HS-5 (cell line): ENCODE measurements at places on chromosomes 4 and X.

DNA sequence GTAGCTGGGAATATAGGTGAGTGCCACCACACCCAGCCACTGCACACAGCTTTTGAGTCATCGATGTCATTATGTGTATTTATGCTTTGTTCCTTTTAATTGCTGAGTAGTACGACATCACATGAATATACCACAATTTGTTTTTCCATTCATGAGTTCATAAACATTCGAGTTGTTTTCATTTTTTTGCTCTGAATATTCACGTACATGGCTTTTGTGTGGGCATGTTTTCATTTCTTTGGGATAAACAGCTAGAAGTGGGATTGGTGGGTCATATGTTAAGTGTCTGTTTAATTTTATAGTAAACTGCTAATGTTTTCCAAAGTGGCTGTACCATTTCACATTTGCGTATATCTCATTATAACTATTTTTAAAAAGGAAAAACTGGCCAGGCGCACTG, 45.1 kb upstream of the KDR start:
- no peak for DNase-seq

GRCh38 chr4:73434311-73434710, 1.7 kb upstream of the AFP start:
- no peak for DNase-seq

GRCh38 chr4:97987019-97987648, 156.1 kb downstream of the STPG2 start:
- no peak for DNase-seq

GRCh38 chr4:188941524-188942119, 802.4 kb downstream of the TRIML1 start:
- peak; percentile 97 for DNase-seq

DNA sequence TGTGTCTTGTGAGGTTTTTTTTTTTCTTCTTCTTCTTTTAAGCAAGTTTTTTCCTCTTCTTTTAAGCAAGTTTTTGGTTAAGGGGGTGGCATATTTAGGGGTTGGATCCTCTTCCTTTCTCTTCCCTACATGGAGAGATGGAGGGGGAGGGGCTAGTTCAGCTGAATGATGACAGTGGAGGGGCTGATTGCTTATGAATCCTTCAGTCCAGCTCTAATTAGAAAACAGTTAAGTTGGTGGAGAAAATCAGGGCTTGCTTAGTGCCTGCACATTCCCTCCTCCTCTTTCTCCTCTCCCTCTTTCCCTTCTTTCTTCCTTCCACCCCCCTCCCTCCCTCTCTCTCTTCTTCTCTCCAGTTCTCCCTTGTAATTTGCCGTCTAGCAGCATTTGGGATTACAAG, 4.4 kb upstream of the HAND2 start:
- no peak for DNase-seq

- DNase-seq = no peak
Observed at GRCh38 chr4:122170775-122171174, 18.6 kb downstream of the BLTP1 start.

- no peak for DNase-seq
Observed at GRCh38 chrX:128518508-128518907, 466.3 kb upstream of the ACTRT1 start.

- DNase-seq = no peak
Observed at GRCh38 chrX:132481449-132481848, 7.4 kb downstream of the MBNL3 start.

DNA sequence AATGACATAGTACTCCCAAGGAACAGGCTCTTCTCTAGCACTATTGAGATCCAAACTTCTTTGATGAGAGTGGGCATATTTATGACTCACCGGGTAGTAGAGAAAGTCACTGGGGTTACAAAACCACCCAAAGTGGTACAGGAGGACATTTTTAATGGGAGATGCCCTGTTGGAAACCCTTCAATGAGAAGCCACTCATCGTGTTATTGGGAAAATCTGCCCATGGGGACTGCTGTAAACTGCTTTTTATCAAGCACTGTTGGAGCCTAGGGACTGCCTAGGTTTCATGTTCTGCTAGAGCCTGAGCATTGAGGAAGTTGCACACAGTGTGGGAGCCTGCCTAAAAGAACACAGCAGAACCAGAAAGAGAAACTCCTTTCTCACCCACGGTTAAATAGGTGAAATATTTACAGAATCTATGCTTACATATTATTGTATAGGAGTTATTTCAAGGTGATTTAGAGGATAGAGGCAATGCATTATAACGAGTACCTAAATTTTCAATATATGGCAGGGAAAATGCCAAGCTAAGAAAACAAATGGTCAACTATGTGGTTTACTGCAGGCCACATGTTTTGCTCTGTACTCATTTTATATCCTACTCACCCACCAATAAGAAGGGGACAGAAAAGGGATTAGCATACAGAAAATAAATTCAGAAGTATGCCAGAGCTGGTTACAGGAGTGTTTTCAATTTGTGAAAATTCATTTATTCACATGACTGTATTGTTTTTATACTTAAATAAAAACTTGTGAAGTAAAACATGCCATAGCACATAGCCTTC, 559.1 kb downstream of the FSTL5 start:
- no peak for DNase-seq

- DNase-seq = no peak
Observed at GRCh38 chr4:163385466-163385865, 41.8 kb downstream of the NPY5R start.

DNA sequence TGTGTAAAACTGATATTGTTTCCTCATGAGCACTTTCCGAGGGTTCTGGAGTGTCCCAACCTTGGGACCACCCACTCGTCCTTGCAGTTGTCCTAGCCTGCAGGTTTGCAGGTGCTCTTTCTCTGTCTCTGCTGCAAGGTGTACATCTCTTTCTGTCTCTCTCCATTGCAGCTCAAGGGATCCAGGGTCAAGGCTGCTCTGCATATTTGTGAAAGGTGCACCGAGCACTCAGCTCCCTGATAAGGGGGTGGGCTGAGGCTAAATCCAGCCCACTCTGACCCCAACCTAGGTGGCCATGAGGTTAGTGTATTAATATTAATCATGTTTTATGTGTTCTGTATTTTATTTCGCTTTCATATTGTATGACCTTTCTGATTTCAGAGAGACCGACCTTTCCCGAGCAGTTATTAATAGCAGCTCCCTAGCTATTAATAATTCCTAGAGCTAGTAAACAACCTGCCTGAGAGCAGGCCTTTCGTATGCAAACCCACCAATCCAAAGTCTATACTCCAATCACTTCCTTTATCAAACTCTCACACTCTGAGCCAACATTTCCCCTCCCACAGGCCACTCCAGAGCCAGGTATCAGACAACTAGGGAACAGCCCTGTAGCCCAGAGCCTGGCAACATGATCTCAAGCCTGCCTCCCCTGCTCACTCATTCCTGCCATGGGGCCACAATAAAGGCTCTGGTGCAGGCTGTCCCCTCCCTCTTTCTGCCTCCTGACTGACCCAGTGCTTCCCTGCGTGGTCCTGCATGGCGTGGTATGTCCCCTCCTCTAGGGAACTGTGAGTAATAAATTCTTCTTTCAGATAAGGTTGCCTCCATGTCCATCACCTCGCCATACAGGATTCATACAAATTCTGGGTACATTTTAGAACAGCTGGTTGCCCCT, 73.9 kb downstream of the SLC2A9 start:
- no peak for DNase-seq

- DNase-seq = no peak
Observed at GRCh38 chr4:189088780-189089179, 851.9 kb upstream of the FRG1 start.

DNA sequence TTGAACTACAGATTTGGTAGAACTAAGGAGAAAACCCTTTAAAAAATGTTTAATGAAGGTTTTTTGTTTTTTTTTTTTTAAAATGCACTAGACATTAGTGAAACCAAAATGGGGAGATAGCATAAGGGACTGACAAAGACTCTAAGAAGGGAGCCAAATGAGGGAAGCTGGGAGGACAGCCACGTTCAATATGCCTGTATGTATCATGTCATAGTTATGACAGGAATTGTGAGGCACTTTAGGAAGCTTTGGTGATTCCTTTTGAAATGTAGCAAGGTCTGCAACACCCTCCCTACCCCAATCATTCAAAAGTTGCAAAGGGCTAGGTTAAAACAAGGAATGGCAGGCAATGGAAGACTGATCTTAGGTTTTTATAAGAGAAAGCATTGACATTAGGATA, 526.0 kb downstream of the TLL1 start:
- DNase-seq = no peak

- no peak for DNase-seq
Observed at GRCh38 chr4:186204686-186205085, 13.3 kb downstream of the CYP4V2 start.

GRCh38 chrX:50747471-50747900, 66.5 kb downstream of the SHROOM4 start:
- no peak for DNase-seq

DNA sequence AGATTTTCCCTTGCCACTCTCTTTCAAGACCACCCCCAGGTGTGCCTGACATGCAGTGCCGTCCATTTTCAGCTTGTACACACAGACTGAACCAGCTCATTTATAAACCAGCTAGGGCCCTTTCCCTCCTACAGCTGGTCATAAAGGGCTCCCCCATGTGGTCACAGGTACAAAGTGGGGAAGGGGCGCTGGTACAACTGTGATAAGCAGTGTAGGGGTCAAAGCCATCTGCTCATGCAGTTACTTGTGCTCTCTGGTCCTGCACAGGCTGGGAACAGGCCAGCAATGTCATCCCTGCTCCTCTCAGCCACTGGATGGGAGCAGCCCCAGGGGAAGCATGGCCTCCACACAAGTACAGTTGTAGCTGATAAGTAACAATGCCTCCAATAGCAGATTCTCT, 20.6 kb downstream of the GABRQ start:
- DNase-seq = no peak

GRCh38 chr4:175351473-175351872, 433.3 kb downstream of the ADAM29 start:
- DNase-seq = no peak

GRCh38 chr4:152613841-152614721, 65.7 kb downstream of the TMEM154 start:
- DNase-seq = no peak

DNA sequence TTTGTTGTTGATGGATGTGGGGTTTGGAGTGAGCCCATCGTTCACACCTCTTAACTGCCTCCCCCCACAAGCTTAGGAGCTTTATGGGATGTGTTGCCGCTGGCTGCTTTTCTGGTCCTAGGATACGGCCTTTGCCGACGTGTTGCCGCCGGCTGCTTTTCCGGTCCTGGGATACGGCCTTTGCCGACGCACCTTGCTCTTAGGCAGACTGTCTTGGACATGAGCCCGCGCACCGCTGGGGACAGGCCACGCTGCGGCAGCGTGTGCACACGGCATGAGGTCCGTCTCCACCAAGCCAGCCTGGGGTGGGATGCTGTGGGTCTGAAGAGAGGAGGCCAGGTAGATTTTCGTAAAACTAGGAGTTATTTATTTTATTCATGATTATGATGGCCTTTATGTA, 14.2 kb downstream of the RGS12 start:
- DNase-seq = no peak

DNA sequence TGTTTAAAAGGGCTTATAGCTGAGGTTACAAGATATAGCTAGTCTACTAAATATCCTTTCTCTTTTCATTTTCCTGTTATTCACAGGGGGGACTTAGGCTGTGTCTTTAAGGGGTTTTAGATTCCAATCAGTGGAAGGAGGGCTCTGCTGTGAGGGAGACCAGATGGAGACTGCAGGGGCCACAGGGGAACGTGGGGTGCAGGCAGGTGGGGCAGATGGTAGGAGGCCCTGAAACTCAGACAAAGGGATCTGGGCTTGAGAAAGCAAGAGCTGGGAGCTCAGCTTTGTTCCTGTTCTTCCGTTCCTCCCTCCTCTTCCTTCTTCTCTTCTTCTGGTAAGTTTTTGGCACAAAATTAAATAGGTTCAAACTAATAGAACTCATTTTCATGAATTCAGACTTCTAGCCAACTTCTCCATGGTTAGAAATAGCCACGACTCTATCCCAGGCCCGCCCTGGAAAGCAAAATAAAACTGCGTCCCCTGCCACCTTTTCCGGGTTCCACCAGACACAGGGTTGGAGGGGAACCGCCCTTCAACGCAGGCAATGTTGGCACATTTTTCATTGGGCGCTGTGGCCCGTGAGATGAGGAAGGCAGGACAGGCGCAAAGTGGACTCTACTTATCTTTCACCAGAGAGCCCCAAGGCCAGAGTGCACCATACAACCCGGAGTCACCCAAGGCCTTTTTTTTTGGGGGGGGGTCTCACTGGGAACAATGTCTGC, 3.5 kb upstream of the TMSB4X start:
- DNase-seq = no peak

DNA sequence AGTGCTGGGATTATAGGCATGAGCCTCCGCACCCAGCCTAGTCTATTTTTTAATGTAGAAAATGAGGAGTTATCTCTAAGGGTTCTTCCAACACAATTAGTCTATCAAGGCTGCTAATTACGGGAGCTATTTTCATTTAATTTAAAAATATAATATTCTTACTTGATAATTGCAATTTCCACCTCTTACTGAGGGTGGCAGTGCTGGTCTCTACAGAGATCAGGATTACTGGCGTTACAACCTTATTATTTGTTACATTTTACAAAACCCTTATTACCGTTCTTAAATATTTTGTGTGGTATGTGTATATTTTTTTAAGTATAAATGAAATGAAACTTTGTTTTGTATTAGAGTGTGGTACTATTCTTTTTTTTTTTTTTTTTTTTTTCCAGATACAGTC, 17.6 kb upstream of the GK start:
- DNase-seq = no peak

DNA sequence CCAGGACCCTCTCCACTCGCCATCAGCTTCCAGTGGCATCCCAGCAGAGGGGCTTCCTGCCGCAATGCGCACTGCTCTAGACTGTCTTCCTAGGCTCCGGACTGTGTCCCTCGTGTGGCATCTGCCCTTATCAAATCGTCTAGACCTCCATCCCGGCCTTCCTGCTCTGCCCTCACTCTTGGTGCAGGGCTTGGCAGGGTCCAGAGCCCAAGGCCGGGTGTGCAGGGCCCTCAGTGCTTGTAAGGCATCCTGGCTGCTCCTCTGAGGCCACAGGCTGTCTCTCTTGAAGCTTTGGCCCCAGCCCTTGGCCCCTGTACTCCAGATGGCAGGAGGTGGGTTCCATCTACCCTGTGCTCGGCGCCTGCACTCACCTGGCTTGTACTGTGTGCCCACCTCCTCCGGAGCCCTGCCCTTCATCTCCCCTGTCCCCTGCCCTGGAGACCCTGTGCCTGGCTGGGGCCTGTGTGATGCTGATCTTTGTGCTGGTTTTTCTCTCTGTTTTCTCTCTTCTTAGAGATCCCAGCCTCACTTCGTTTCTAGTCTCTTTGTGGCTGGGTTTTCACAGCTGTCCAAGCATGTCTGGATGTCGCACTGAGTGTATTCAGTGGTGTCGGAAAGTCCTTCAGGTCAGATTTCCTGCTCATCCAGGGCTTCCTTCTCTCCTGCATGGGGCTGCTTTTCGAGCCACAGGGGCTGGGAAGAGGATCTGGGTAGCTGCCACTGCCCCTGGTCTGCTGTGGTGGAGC, 3.7 kb upstream of the TREX2 start:
- DNase-seq = no peak

DNA sequence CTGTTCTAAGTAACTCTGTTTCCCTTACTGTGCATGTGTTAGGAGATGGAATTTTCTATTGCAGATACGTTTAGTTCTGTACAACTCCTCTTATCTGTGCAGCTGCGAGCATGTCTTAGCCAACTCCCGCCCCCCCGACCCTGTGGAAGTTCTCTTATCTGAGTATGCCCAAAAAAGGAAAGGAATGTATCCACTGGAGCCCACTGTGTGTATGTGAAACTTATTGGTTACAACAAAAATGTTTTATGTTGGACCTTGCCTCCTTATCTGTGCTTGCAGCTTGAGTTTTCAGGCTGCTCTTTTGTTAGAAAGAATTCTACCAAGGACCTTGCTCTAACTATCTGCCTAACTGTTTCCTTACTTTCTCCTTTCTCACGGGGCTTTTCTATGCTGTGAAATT, 24.2 kb upstream of the DCAF8L2 start:
- DNase-seq = no peak

- no peak for DNase-seq
Observed at GRCh38 chr4:61336916-61337315, 136.8 kb downstream of the ADGRL3 start.
